Activated T-helper 1 cell treated with anti-CD3 and anti-CD28 coated beads, Interleukin-12 subunit alpha, Interleukin-12 subunit beta, Interleukin-2, Interleukin-4 antibody, amounts not matched to agents 30 ng/mL and 10 ng/mL and 1 ng/mL, durations not matched to agents 14 hours and 24 hours and 36 hours (primary cell): ENCODE measurements at places on chromosomes 16 and 17.

- peak; percentile 83 for DNase-seq
Observed at GRCh38 chr16:87853411-87854052, 15.8 kb downstream of the SLC7A5 start.

GRCh38 chr17:9473711-9474110 is 101.9 kb downstream of the STX8 start:
- no peak for DNase-seq

- no peak for DNase-seq
Observed at GRCh38 chr17:32479074-32479617, 7.6 kb upstream of the CDK5R1 start.

DNA sequence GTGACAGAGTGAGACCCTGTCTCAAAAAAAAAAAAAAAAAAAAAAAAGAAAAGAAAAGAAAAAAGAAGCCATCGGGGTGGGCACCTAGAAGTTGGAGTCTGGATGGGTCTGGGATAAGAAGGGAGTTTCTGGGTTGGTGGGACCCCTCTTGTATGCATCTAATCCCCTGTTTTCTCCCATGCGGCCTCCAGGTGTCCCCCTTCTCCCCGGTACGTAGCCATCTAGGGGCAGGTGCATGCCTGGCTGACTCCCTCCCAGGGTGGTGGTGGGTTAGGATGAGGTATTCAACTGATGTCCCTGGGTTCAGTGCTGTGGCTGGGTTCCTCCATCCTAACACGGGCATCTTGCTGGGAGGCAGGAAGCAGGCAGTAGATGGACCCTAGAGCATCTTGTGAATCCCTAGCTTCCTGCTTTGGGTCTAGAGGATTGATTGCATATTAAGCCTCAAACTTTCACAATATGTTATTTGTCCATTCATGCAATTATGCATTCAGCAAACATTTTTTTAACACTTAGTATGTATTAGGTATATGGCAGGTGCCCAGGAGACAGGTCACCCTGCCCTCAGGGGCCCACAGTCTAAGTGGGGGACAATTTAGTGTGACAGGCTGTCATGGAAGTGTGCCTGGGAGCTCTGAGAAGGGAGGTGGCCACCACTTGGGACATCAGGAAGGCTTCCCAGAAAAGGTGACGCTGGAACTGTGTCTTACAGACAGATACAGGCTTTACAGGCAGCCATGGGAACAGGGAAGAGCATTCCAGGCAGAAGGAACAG is 13.1 kb downstream of the FMNL1 start:
- no peak for DNase-seq

DNA sequence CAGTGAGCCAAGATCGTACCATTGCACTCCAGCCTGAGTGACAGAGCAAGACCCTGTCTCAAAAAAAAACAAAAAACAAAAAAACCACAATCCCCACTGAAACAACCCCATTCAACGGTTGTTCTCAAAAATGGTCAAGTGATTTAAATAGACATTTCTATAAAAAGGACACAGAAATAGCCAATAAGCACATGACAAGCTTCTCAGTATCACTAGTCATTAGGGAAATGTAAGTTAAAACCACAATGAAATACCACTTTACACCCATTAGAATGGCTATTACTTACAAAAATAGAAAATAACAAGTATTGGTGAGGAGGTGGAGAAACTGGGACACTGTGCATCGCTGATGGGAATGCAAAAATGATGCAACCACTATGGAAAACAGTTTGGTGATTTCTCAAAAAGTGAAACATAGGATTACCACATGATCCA is 26.6 kb upstream of the MYLK3 start:
- no peak for DNase-seq

- peak; percentile 24 for DNase-seq
Observed at GRCh38 chr17:7834542-7834956, 532 bp downstream of the KDM6B start.

GRCh38 chr16:49856672-49857330 is 889 bp upstream of the ZNF423 start:
- no peak for DNase-seq

GRCh38 chr17:8326511-8327302 is 12.9 kb upstream of the ODF4 start:
- no peak for DNase-seq

GRCh38 chr16:76199681-76200220 is 77.5 kb upstream of the CNTNAP4 start:
- no peak for DNase-seq

DNA sequence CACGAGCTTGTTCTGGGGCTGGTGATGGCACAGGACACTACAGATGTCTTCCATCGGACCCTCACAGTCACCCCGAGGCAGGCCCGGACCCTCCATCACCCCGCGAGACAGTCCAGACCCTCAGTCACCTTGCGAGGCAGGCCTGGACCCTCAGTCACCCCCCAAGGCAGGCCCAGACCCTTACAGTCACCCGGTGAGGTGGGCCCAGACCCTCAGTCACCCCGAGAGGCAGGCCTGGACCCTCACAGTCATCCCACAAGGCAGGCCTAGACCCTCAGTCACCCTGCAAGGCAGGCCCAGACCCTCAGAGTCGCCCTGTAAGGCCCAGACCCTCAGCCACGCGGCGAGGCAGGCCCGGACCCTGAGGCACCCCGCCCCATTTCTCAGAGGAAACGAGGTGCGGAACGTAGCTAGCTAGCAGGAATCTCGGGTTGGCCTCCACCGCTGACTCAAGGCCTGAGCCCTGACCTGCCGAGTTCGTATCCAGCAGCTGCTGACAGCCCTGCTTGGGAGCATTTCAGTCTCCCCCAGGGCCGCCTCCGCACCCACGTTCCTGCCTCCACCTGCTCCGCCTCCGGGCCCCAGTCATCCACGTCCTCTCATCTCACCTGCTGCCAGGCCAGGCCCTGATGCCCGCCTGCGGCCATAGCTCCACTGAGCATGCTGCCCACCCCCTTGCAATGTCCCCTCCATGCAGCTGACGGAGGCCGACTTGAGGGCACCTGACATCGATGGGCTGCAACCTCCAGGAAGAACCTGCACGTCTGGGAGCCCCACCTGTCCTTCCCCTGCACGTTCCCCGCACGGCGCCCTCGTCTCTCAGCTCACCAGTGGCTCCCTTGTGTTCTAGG is 28.7 kb downstream of the RPH3AL start:
- no peak for DNase-seq

- DNase-seq: no peak
Observed at GRCh38 chr17:51636291-51636690, 375.9 kb downstream of the UTP18 start.

GRCh38 chr17:71071041-71071440 is 901.7 kb downstream of the KCNJ2 start:
- no peak for DNase-seq

GRCh38 chr17:46009681-46010596 is 10.9 kb downstream of the STH start:
- DNase-seq: no peak

DNA sequence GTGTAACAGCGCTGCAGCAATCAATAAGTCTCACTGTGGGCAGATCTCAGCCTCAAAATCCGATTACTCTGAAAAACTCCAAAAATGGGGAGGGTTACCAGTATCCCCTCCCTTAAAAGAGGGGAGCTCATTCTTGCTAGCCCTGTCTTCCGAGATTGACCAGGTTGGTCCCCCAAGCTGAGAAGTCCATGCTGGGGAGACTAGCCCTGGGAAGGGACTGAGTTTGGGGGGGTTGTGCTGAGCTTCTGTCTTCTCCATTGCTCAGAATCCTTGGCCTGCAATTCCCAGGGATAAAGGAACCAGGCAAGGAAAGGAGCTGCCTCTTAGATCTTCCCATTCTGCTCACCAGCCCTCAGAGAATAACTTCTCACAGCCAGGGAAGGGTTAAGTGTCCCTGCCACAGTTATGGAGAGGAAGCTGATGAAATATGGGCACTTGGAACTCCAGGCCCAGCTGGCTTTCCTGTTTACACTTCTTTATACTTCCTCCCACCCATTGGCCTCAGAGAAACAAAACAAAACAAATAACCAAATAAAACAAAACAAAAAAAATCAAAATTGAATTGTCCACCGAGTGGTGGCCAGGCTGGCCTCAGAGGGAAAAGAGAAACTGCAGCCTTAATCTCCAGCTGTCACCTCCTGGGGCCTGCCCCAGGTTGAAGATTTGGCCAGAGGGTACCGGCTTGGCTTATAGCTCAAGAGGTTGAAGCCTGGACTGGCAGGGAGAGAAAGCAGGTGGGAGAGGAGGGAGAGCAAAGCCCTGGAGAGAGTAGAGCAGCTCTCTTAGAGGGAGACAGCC is 2.6 kb downstream of the HOXB3 start:
- DNase-seq: no peak

DNA sequence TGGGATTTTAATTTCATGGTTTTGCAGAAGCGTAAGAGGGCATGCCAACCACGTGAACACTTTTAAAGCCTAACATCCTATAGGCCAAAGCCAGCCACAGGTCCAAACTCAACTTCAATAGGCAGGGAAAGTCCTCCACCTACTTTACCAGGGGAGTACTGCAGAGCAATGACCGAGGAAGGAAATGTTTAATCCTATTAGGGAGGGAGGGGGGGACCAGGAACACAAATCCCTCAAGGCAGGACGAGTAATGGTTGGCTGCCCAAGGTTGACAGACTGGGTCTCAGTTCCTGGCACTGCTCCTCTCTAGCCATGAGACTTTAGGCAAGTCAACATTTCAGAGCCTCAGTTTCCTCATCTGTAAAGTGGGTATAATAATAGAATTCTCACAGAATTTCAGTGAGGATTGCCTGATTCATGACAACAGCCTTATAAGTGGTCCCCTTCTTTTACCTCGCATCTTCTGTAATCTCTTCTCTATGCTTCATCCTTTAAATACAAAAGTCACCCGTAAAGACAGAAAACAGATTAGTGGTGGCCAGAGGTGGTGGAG is 315.8 kb downstream of the HAPSTR1 start:
- no peak for DNase-seq

- DNase-seq: no peak
Observed at GRCh38 chr17:45284176-45285140, 22.6 kb upstream of the SPATA32 start.

- DNase-seq: no peak
Observed at GRCh38 chr16:73215678-73216377, 167.9 kb upstream of the ZFHX3 start.

- peak; percentile 79 for DNase-seq
Observed at GRCh38 chr16:2474877-2475412, at the start of gene TBC1D24. TSS of gene TBC1D24 (plus strand) at chr16:2475127. CDS start at chr16:2496149, 21,022 bp downstream.

GRCh38 chr17:18093616-18094408 is 6.1 kb downstream of the DRG2 start:
- no peak for DNase-seq

DNA sequence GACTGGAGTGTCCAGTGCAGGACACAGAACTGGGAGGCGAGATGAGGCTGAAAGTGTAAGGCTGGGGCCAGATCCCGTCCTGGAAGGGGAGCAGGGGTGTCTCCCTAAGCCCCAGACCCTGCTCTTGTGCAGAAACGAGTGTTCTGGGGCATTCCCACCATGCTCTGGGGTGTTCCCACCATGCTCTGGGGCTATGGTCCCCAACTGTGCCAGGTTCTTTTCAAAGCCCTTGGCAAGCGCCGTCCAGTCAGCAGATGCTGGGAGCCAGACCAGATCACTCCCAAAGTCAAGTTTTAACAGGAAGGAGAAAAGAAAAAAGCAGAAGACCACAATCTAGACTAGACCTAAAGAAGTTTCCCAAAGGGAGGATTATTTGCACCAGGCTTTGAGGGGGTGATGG is 2.5 kb downstream of the TAX1BP3 start:
- DNase-seq: no peak

GRCh38 chr17:82357394-82357793 is 1.7 kb upstream of the TEX19 start:
- no peak for DNase-seq

GRCh38 chr16:28139530-28139929 is 72.2 kb downstream of the XPO6 start:
- DNase-seq: no peak
